ENCODE measurements at places on chromosomes 16 and 17. TPM values are rescaled to one million over a fixed set of nuclear protein-coding genes. Genes with fewer than 3 reads are reported as not detected.

- no peak for DNase-seq
These were observed 397 bp downstream of the NCOR1 start for GRCh38 chr17:16215002-16215272.

- no peak for DNase-seq
These were observed 62.0 kb downstream of the IL21R start for GRCh38 chr16:27463741-27464591.

GRCh38 chr16:82177555-82177954 lies 7.5 kb upstream of the MPHOSPH6 start:
- DNase-seq, result peak; percentile 38

DNA sequence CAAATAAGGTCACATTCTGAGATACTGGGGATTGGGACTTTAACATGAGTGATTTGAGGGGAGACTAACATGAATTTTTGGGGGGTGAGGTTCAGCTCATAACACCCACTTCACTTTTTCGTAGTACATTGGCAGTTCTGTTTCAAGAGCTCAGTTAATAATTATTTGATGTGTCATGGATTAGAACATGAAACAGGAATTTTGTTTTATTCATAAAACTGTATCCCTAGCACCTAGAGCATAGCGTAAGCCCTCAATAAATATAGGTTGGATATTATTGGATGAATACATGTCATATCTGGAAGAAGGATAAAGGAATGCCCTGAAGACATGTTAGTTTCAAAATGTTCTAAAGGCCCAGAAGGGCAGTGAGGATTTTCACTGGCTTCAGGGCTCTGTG lies 119.8 kb downstream of the PRKCA start:
- DNase-seq, result no peak

DNA sequence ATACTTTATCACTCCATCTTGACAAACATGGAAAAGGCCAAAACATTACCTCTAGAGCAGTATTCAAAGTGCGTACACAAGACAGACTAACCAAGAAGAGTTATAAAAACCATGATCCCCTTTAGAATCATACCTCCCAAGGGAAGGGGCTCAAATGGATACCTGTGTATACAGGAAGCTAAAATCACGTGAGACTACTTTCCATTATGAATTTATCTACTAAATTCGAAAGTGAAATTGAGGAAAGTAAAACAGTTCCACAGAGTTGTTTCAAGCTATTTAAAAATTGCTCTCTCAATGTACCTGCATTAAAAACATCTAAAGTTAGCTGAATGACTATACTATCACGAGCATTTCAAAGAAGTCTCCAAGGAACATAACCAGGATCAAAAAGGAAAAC lies 32.7 kb downstream of the AP1G1 start:
- no peak for DNase-seq

GRCh38 chr16:55056585-55057401 lies 126.1 kb downstream of the IRX5 start:
- DNase-seq, result peak; percentile 7

GRCh38 chr16:52469775-52470174 lies 77.2 kb downstream of the TOX3 start:
- DNase-seq, result peak; percentile 51

DNA sequence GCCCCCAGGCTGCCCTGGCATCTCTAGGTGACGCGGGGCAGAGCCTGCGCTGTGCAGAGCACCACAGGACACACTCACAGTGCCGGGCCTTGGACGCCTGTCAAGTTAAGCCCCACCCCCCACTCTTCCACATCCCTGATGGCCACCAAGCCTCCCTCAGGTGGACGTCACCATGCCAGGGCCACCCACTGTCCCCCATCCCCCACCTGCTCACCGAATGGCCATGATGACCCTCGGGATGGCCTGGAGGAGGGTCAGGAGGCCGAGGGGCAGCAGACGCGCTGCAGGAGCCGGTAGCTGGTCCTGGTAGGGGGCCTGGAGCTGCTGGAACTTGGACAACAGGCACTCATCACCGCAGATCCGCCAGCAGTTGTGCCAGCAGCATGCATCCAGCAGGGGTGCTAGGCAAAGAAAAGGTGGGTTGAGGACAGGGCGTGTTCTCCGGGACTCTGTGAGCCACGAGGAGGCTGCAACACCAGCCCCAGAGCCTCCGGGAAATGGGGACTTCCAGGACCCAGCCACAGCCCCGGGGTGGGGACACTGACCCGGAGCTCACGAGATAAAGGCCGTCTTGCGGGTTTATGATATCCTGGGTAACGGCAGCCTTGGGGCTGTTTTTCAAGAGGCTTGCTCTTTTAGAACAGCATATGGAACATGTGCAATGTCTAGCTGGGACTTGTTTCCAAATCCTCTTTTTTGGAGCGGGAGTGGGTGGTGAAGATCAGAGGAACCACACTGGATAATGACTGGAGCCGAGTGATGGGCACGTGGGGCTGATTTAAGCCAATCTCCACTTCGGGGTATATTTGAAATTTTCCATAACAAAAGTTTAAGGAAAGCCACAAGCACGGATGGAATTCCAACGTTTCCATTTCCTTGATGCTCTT lies 11.4 kb downstream of the C16orf95 start:
- DNase-seq, result no peak

DNA sequence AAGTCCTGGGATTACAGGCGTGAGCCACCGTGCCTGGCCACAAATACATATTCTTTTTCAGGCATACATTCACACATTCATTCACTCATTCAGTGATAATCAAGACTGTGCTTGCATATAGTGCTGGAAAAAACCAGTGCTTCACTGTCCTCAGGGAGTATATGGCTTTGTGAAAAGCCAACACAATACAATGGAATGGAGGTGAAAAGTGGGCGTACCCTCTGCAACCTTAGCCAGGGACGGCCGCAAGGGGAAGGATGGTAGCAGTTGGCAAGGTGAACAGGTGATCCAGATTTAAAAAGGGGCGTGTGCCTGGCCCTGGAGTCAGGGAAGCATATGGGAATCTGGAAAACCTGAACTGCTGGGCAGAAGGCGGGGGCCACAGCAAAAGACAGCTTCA lies 18.1 kb upstream of the GAN start:
- no peak for DNase-seq

- no peak for DNase-seq
These were observed 233.7 kb upstream of the SDK2 start for GRCh38 chr17:73877962-73878361.

- no peak for DNase-seq
These were observed 4.6 kb downstream of the TEN1 start for GRCh38 chr17:75983501-75984181.

GRCh38 chr16:67241008-67241900 lies 6.0 kb downstream of the FHOD1 start:
- no peak for DNase-seq

DNA sequence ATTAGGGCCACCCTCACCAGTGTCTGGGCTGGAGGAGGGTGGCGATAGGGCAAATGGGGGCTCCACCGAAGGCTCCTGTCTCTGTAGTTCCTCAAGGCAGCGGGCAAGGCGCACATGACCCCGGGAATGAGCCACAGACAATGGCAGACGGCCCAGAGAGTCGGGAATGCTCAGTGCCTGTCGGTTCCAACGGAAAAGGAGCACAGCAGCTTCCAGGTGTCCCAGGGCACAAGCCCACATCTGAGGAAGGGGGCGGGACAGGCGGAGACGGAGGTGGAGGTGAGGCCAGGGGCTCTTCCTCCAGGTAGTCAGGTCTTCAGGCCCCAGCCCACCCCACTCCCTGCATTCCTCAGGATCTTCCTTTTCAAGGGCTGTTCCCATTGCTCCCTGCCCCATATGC lies 5.1 kb upstream of the SPAG7 start:
- no peak for DNase-seq

- no peak for DNase-seq
These were observed 19.0 kb upstream of the TUBG2 start for GRCh38 chr17:42640121-42640520.

DNA sequence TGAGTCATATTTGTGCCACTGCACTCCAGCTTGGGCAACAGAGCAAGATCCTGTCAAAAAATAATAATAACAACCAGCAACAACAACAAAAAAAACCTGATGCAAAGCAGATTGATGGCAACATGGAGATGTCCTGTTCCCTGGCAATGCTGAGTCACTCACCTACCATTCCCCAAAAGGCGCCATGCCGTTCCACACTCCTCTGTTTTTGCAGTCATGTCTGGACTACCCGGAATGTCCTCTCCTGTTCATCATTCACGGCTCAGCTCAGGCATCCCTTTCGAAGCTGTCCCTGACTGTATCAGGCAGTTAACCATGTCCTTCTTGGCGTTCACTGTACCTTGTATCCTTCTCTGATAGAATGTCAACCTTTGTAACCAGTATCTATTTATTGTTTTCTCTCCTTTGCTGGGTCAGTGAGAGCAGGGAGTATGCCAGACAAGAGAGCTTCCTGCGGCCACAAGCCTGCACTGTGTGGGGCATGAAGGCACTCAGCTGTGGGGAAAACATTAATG lies 147.7 kb downstream of the ABCC12 start:
- DNase-seq, result no peak

DNA sequence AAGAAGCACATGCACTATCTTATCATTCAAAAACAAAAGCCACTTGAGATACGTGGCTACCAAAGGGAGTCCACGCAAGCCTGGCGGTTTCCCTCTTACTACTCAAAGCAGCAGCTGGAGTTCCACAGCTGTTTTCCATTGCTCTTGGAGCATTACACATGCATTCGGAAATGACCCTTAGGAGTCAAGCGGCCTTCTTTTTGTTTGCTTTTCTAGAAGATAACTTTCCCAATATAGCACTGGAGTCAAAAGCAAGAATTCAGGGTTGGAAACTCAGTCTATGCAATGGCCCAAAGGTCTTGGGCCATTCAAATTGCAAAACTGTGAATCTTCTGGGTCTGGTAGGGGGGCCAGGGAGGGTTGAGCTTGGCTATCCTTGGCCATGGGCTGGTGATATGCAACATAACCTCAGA lies 97.8 kb upstream of the MAF start:
- no peak for DNase-seq

- no peak for DNase-seq
These were observed 3.4 kb upstream of the MAP1LC3B start for GRCh38 chr16:87388818-87389134.

GRCh38 chr17:32161506-32162365 lies 19.4 kb downstream of the RHOT1 start:
- DNase-seq, result no peak

Gene IKZF3
- total RNA-seq, result 0.17 TPM

Gene KRT32
- not detected for total RNA-seq

Measured in spinal cord (tissue), 10 donors.